ENCODE measurements at places on chromosomes 7 and 10.

DNA sequence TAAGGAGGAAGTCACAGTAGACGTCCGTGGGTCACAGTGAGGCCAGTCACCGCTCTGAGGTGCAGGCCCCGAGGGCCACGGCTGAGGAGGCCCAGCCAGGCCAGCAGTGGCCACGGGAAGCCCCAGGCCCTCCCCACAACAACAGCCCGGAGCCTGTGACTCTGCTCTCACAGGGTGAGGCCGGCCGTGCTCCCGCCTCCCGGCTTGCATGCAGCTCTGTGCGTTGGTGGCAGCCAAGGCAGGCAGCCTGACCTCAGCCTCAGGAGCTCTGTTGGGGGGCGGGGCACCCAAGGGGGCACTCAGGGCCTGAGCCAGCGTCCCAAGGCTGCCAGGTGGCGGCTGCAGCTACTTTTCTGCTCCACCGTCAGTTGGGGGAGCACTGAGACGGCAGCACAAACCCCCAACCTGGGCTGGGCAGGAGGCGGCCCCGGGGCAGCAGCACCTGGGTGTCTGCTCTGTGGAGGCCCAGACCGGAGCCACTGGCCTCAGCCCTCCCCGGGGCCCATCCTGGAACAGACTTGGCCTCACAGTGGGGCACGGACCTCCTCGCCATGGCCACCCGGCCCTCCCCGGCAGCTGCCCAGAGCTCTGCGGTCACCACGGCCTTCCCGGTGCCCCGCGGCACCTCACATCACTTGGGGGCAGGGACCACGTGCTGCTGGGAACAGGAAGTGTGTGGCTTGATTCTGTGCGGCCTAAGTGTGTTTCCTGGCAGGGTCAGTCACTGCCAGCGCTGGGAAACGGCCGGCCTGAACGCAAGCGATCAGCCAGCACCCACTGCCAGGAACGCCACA is 13.3 kb downstream of the CYP2W1 start:
- no peak for DNase-seq

- peak; percentile 70 for DNase-seq
Measured at GRCh38 chr7:47405921-47406800, 175.8 kb downstream of the TNS3 start.

- no peak for DNase-seq
Measured at GRCh38 chr10:116109881-116110280, 163.1 kb downstream of the GFRA1 start.

- DNase-seq = no peak
Measured at GRCh38 chr7:47290867-47291266, 291.0 kb downstream of the TNS3 start.

DNA sequence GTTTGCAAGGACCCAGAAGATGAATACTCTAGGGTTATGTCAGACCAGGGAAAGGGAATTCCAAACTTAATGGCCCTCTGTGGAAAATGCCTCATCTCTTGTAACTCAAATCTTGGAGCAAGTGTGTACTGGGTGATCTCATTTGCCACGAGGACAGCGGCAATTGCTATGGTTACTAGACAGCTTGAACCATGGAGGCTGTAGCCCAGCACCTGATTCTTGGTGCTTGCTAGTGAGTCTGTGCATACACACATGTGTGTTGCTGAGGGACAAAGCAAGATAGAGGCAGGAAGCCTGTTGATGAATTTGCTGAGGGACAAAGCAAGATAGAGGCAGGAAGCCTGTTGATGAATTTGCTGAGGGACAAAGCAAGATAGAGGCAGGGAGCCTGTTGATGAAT is 58.6 kb upstream of the FEZF1 start:
- DNase-seq = no peak

DNA sequence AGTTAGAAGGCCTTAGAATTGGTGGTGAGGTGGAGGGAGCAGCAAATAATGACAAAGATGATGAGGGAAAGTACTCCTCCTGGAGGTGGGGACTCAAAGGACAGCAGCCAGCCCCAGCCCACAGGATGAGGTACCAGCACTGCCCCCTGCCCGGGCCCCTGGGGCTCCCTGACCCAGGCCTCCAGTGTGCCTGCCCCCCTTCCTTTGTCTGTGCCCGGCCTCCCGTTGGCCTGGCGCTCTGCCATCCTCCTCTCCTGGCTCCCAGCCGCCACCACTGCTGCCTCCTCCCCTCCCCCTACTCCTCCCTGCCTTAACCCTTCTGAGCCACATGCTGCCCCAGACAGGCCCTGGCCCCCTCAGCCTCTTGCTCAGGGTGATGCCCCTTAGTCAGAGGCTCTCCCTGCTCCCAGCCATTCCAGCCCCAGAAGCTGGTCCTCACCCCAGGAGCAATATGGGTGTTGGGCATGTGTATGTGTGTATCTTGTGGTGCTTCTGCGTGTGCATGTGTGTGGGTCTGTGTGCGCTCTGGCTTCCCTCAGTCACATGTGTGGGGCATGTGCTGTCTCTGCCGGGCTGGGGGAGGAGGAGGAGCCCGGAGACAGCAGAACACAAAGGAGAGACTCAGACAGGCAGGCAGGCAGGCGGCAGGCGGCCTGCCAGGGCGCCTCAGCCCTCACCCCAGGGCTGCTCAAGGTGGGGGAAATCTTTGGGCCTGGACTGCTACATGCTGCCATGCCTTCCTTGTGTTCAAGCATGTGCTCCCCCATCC is 2.6 kb downstream of the LDB1 start:
- DNase-seq = peak; percentile 93

DNA sequence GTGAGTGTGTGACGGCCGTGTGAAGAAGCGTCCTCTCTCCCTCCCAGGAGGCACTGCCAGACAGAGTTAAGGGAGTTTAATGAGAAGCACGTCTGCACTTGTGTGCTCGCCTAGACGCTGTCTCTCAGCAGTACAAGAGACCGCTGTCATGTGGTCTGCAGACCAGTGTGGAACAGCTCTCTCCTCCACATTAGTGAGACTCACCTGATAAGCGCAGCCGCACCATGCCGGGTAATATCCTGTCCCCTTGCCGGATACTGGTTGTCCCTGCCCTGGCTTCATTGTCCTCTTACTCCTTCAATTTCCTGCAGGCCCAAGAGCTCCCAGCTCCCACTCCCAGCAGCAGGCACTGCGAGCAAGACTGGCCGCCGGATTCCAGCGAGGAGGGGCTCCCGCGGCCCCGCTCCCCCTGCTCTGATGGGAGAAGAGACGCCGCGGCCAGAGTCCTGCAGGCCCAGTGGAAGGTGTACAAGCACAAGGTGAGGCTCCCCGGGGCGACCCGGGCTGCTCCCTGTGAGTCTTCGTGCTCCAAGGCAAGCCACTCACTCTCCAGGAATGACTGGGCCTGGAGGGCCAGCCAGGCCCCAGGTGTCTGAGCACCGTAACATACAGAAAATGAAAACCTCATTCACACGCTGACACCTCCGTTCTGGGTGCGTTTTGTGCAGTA is 33.5 kb upstream of the TTYH3 start:
- no peak for DNase-seq

DNA sequence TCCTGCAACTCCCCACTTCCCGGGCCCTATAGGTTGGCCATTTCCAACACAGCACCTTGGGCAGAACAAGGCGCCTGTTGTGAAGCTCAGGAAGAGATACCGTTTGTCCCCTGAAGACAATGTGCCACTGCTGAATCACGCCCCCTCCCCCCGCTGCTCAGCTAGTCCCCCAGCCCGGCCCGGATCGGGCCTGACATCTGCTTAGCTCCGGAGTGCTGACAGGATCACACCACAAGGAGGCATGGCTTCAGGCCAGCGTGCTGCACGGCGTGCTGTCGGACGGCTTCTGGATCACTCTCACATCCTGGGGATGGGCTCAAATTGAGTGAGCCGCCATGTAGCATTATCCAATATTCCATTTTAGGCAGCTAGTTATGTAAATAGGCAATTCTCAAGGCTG is 62.1 kb upstream of the EFCAB10 start:
- no peak for DNase-seq

GRCh38 chr7:24504040-24504439 is 69.2 kb upstream of the PALS2 start:
- no peak for DNase-seq

- peak; percentile 57 for DNase-seq
Measured at GRCh38 chr10:126014309-126014708, 117.9 kb downstream of the FANK1 start.

GRCh38 chr10:75995041-75995430 is 563.6 kb downstream of the LRMDA start:
- no peak for DNase-seq

GRCh38 chr10:63133821-63134557 is 861 bp downstream of the NRBF2 start:
- DNase-seq = peak; percentile 25

GRCh38 chr10:79610601-79611191 is at the start of gene SFTPA1:
Gene SFTPA1, plus strand, starts transcription at chr10:79610939. Its CDS starts 887 bp downstream, at chr10:79611826.
- DNase-seq = no peak

- DNase-seq = no peak
Measured at GRCh38 chr10:79139124-79139835, 70.5 kb downstream of the ZMIZ1 start.

DNA sequence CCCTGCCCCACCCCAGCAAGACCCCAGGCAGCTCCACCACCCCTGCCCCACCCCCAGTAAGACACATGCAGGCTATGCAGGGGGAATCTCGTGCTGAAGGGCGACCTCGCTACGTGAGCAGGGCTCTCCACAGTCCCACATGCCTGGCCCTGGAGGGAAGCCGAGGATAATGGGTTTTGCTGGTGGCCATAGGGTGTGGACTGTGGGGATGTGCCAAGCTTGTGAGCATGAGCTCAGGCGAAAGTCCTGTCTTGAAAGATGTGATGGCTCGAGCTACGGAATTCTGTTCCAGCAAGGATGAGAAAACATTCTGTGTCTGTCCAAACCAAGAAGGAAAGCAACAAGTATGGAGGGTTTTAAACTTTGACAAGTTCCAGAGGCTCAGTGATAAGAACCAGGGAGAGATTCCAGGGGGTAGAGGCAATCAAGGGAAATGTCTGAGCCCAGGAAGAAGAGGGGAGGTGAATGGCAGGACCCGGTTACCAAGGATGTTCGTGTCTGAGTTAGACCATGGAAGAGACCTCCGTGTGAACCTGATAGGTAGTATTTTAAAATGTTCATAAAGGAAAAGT is 63.1 kb downstream of the PYROXD2 start:
- DNase-seq = no peak

- DNase-seq = no peak
Measured at GRCh38 chr7:107039199-107039900, 5.2 kb upstream of the PRKAR2B start.

All from SJSA1 (cell line).